ENCODE measurements at places on chromosomes 7 and 10.

DNA sequence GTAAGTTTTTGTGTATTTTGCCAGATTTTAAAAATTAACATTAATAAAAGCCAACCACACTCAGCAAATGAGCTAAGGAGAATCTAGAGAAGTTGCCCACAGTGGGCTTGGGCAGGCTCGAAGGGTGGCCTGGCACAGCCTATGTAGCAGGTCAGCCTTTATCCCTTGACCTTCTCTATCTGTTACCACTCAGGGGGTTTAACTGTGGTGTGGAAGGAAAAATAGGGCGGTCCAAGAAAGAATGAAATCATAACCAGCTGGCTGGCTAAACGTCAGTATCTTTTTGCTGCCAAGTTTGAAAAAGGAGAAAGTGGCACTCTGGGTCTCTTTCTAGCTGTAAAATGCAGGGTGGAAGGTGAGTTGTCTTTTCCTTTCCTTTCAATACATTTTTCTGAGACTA is 130.3 kb upstream of the ASAH2 start:
- peaks cover 2% of the 10 kb centered on the region for H3K36me3 ChIP-seq
- no peak overlapping the region for H3K27ac ChIP-seq
- H3K4me1 ChIP-seq: peaks cover 16% of the 10 kb centered on the region
- H3K4me3 ChIP-seq: no peak overlapping the region
- DNase-seq: no peak

GRCh38 chr7:30531286-30531685 is 26.7 kb upstream of the GGCT start:
- H3K4me1 ChIP-seq: no peaks in the 10 kb centered on the region
- H3K27ac ChIP-seq: no peak overlapping the region
- no peak overlapping the region for H3K4me3 ChIP-seq

GRCh38 chr7:99381664-99382075 is 7.1 kb downstream of the ARPC1B start:
- no peaks in the 10 kb centered on the region for H3K36me3 ChIP-seq
- peak; percentile 60 for DNase-seq
- peaks cover 23% of the 10 kb centered on the region for H3K4me1 ChIP-seq
- H3K27me3 ChIP-seq: no peaks in the 10 kb centered on the region

GRCh38 chr7:148570510-148570909 is 20.1 kb upstream of the C7orf33 start:
- H3K27me3 ChIP-seq: no peaks in the 10 kb centered on the region
- DNase-seq: no peak
- H3K4me3 ChIP-seq: no peak overlapping the region
- no peaks in the 10 kb centered on the region for H3K36me3 ChIP-seq

DNA sequence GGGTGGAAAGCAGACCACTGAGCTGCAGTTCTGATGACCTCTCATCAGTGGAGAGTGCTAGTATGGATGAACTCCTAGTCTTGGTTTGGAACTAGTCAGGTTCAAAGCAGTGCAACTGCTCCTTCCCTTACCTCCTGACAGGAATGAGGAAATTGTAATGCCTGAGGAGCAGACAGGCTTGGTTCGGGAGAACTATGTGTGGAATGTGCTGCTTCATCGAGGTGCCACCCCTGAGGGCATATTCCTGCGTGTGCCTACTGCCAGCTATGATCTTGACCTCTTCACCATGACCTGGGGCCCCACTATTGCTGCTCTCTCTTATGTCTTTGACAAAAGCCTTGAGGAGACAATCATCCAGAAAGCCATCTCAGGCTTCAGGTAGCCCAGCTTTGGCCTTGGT is 27.4 kb upstream of the NFKB2 start:
- H3K4me3 ChIP-seq: no peak overlapping the region
- peaks cover 78% of the 10 kb centered on the region for H3K36me3 ChIP-seq
- H3K27me3 ChIP-seq: no peaks in the 10 kb centered on the region

DNA sequence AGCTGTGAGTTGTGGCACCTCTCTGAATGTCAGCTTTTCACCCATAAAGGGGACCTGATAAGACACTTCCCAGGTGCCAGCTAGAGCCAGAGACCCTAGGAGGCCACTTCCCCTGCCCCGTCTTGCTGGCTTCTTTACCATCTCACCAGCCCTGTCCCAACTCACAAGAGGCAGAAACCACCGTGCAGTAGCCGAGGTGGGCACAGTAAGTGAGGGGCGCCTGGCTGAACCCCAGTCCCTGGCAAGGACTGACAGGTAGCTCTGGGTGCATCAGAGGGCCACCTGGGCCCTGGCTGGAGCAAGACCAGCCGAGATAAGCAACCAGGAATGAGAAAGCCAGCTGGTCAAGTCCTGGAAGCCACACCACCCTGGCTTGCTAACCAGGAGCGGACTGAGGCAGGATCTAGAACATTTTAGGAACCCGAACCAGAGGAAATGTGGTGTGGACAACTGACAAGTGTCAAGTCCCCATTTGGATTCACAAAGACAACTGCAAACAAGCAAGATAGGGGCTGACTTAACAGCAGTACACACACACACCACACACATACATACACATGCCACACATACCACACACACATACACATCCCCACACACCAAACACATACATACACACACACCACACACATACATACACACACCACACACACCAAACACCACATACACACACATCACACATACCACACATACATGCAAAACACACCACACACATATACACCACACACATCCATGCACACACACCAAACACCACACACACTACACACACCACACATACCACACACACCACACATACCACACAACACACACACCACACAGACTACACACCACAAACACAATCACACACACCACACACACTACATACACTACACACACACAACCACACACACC is 20.8 kb downstream of the OGDHL start:
- H3K36me3 ChIP-seq: peaks cover 91% of the 10 kb centered on the region
- H3K27ac ChIP-seq: no peak overlapping the region
- peak; percentile 20 for DNase-seq
- no peak overlapping the region for H3K4me3 ChIP-seq
- no peaks in the 10 kb centered on the region for H3K27me3 ChIP-seq

DNA sequence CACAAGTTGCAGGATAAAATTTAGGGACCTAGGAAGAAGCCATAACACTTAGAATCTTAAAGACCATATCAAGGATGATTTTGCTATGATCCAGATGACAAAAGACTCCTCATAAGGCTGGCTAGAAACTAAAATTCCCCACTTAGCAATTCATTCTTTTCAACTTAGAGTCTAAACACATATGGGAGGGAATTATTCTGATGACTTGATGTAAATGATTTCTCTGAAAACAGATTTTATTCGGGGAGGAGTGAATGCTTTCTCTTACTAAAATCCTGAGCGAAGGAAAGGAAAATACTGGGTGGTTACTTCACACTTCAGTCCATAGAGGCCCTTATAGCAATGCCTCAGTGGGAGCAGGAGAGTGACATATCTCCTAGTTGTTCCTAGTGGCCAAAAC is 138.7 kb upstream of the SORCS1 start:
- no peaks in the 10 kb centered on the region for H3K4me1 ChIP-seq
- no peaks in the 10 kb centered on the region for H3K27me3 ChIP-seq
- no peaks in the 10 kb centered on the region for H3K36me3 ChIP-seq
- H3K27ac ChIP-seq: no peak overlapping the region
- DNase-seq: no peak
- H3K4me3 ChIP-seq: no peak overlapping the region

DNA sequence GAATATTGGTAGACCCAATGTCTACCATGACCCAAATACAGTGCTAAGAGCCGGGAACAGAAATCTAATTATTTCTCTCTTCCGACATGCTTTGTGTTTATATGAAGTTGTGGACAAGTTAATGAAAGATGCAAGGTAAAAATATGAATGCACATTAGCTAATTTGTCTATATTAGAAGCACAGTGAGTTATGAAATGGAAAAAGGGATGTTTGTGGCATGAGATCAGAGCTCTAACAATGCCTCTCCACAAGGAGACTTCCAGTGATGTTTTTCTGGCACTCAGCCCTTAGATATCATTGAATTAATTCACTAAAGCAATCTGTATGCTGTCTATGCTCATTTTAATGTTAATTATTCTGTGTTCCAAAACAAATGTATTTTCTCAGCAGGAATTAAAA is 897.2 kb downstream of the CNTNAP2 start:
- H3K4me1 ChIP-seq: no peaks in the 10 kb centered on the region
- DNase-seq: no peak
- H3K36me3 ChIP-seq: no peaks in the 10 kb centered on the region
- no peaks in the 10 kb centered on the region for H3K27me3 ChIP-seq
- no peak overlapping the region for H3K4me3 ChIP-seq

DNA sequence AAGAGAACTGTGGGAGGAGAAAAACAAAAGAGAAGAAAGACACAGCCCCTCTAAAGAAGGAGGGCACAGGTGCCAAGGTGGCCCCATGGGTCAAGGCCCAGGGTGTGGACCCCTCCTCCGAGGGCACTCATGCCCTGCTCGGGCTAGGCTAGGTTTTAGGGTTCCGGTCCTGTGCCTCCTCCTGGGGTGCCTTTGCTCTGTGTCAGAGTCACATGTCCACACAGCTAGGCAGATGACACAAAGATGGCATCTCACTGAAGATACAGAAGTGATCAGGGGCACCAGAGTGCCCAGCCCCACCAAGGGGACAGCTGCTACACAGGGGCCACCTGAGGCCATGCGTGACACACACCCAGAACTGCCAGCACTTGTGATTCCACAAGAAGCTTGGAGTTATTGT is 116.4 kb upstream of the PPIF start:
- H3K27me3 ChIP-seq: no peaks in the 10 kb centered on the region
- H3K27ac ChIP-seq: no peak overlapping the region
- DNase-seq: no peak
- H3K4me1 ChIP-seq: no peaks in the 10 kb centered on the region

GRCh38 chr10:5252177-5253037 is 55.8 kb downstream of the AKR1C4 start:
- H3K27me3 ChIP-seq: no peaks in the 10 kb centered on the region
- no peak overlapping the region for H3K4me3 ChIP-seq
- no peaks in the 10 kb centered on the region for H3K4me1 ChIP-seq
- H3K27ac ChIP-seq: no peak overlapping the region
- H3K36me3 ChIP-seq: no peaks in the 10 kb centered on the region

GRCh38 chr10:117248750-117249465 is 8.0 kb downstream of the SLC18A2 start:
- H3K4me3 ChIP-seq: no peak overlapping the region
- H3K4me1 ChIP-seq: no peaks in the 10 kb centered on the region
- no peaks in the 10 kb centered on the region for H3K27me3 ChIP-seq

DNA sequence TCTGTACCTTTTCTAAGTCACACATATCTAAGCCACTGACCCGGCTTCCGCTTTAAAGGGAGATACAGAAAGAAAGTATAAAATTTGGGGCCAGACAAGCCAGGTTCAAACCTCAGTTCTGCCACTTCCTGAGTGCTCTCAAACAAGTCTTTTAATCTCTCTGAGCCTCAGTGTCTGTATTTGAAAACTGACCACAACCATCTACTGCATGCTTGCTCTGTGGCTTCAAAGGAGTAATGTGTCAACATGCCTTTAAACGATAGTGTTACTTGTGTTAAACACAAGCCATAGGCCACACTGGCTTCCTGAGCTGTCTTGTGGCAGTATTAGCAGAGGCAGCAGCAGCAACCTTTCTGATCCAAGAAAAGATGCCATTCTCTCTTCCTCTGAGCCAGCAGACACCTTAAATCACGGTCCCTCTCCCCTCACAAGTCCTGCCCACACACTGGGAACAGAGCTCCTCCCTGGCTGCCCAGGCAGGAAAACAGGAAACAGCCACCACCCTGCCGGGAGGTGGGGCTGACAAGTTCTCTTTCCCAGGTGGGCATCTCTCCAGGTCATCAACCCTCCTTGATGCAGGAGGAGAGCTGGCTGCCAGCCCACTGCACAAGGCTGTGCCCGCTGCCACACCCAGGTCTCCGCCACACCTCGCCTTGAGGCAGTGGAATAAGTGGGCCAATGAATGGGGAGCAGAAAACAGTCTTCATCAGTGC is 10.7 kb downstream of the HIP1 start:
- H3K27me3 ChIP-seq: no peaks in the 10 kb centered on the region
- H3K4me1 ChIP-seq: no peaks in the 10 kb centered on the region
- no peak overlapping the region for H3K27ac ChIP-seq
- no peaks in the 10 kb centered on the region for H3K36me3 ChIP-seq
- H3K4me3 ChIP-seq: no peak overlapping the region
- no peak for DNase-seq

DNA sequence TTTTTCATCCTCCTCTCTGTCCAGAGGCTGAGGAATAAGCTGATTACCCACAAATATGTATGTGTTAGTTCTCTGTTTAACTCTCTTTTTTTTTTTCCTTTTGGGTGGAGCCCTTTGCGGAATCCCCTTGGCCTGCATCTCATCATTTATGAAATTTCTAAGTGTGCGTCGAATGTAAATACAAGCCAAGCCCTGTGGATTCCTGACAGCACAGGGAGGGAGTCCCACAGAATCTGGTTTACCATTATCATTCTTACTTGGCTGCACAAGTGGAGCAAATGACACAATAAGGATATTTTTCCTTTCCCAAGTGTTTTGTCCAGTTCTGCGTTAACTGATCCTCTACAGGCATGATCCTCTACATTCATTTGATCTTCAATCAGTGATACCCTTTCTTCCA is 11.4 kb downstream of the STK31 start:
- no peak overlapping the region for H3K27ac ChIP-seq
- H3K27me3 ChIP-seq: no peaks in the 10 kb centered on the region

DNA sequence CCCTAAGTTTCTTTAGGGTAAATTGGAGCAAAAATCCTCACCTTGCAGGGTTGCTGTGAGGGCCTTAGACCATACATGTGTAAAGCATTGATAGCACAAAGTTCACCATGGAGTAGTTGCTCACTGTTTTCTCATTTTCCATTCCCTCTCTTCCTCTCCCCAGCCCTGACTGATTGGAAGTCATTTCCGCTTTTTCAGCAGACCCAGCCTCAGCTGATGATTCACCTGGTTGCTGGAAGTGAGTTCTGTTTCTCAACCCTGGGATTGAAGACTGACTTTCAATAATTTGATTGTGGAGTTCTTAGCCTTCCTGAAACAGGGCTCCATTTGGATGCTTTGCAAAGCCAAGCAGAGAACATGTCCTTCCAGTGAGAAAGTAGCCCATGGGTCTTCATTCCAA is 107.0 kb downstream of the PLXNA4 start:
- no peaks in the 10 kb centered on the region for H3K27me3 ChIP-seq
- H3K27ac ChIP-seq: no peak overlapping the region
- no peak for DNase-seq

Measured in liver (tissue), 10 donors.